ENCODE measurements at places on chromosomes 16 and 17.

DNA sequence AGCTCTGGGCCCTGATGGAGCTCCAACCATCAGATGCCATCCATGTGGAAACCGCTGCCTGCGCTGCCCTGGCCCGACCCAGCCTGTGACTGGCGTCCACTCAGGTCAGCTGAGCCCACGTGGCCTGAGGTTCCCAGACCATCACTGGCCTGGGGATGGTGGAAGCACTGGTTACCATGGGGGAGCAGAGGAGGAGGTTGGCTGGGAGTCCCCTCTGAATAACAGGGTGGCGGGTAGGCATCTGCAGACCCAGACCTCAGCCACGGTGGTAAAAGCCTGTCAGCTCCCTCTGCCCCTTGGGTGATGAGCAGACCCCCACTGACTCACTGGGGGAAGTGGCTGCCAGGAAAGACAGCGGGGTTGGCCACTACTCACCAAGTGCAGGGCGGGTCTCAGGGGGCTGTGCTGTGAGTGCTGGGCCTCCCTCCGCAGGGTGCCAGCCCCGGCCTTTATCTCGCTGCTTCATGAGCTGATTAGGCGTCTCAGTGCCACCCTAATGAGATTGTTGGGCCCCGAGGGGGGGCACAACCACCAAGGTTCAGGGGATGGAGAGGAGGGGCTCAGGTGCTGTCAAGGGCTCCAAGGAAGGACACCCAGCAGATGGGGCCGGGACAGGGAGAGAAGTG lies at the start of gene PDE6G:
PDE6G (minus strand) TSS at position 425 of the 626 bp plus-strand sequence. CDS start 3,237 bp downstream, outside the sequence.
- no peak for DNase-seq

GRCh38 chr16:50490828-50491227 lies 57.4 kb upstream of the NKD1 start:
- no peak for DNase-seq

- DNase-seq: no peak
Measured at GRCh38 chr17:19448341-19449268, 37.6 kb downstream of the RNF112 start.

- DNase-seq: no peak
Measured at GRCh38 chr17:58236394-58236793, 2.0 kb upstream of the LPO start.

DNA sequence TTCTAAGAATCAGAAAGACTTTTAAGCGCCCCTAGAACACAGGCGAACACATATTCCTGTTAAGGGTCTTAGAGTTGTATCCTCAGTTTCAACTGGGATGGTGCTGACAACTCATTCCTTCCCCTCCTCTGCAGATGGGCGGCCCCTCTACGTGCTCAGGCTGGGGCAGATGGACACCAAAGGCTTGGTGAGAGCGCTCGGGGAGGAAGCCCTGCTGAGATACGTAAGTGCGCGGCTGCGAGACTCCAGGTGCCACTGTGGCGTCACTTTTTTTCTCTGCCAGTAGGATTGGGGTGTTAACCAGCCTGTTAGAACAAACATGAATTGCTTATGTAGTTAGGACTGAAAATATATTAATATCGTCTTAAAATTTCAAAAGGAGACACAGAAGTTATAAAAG lies 62.7 kb downstream of the SEC14L1 start:
- no peak for DNase-seq

DNA sequence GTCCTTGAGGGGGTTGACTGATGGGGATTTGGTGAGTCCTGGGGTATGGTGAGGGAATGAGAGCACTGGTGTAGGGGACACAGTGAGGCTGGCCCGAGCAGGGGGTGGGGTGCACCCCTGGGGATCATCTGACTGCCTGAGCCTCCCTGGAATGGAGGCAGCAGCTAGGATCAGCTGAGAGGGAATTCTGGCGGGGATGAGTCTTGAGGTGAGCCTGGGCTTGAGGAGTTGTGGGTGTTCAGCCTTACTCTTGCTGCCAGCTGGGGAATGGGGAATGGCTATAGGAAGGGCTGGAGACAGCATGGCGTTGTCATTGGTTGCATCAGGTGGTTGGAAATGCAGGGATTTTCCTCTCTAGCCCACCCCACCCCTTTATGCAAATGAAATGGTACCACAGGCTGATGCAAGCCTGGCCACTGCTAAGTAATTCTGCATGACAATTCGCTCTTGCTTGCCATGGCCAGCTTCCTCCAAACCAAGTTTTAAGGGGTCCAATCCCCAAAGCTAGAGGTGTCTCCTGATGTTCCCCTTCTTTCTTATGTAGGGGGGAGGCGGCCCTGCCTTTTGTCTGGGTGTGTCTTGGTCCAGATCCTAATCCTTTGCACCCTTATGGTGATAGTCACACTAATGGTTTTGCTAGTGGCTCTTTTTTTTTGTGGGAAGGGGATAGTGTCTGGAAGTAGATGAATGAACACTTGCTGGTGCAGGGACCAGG lies 7.5 kb downstream of the NFE2L1 start:
- DNase-seq: no peak

- no peak for DNase-seq
Measured at GRCh38 chr17:12727881-12728280, 61.4 kb upstream of the ARHGAP44 start.

DNA sequence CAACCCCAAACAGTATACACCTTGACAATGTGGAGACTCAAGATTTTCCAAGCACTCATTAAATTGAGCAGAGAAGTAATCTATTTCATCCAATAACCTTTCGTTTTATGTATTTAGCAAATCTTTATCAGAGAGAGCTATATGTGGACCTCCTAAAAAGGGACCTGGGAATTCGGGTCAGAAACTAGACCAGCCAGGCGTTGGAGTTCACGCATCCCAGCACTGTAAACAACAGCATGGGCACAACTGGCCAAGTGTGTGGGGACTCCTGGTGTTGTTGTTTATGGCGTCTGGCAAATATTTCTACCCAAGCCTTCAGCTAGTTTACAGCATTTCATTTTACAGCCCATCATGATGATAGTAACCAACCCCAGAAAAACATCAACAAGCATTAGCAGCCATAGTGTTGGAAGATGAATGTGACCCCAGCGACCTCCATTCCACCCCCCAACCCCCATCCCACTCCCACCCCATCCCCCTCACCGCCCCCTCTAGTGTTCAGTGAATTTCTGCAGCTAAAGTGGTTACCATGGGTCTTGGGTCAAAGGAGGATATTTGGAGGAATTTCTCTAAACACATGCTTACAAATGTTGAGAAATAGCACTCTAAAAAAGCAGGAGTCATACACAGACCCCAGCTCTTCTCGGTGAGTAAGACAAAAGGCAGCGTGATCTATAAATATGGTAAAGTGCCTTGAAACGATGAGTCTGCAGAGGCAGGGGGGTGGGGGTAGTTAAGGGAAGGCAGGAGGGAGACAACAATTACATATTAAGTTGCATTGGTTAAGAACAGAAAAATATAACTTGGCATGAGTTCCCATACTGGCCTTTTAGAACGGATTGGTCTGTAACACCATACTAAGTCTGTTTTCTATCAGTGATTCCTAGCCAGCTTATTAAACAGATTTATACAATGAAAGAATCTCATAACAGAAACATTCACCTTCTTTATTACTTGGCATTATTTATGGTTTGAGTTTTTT lies 91.4 kb upstream of the TBX2 start:
- DNase-seq: no peak

- DNase-seq: no peak
Measured at GRCh38 chr16:11005611-11005975, 61.2 kb downstream of the CLEC16A start.

- DNase-seq: peak; percentile 56
Measured at GRCh38 chr17:17303010-17303846, at the start of gene NT5M. Gene NT5M (plus strand): TSS chr17:17303373. CDS start chr17:17303551, 178 bp downstream.

DNA sequence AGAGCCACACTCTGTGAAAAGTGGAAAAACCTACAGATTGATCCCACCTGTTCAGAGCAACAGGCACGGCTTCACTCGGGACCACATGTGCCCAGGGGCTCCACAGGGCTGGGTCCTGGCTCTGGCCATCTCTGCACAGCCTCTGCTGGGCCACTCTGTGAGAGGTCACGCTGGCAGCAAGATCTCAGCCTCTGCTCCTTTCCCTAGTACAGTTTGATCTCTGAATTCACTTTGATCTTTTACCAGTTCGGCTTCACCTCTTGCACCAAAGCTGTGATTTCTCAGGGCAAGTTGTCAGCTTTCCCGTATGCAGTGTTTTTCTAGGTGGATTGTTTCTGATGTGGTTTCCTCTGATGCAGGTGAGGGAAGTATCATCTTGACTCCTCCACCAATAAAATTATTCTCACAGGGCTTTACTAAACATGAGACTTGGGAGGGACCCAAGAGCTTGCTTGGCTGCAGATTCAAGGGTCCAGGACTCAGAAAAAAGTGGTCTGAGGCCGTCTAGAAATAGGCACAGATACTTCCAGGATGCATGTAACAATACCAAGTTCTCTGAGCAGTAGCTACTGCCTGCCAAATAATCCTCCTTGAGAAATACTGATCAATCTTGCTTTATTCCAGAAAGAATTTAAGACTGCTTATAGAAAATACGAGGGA lies 24.0 kb upstream of the ALDH3A1 start:
- DNase-seq: peak; percentile 23

DNA sequence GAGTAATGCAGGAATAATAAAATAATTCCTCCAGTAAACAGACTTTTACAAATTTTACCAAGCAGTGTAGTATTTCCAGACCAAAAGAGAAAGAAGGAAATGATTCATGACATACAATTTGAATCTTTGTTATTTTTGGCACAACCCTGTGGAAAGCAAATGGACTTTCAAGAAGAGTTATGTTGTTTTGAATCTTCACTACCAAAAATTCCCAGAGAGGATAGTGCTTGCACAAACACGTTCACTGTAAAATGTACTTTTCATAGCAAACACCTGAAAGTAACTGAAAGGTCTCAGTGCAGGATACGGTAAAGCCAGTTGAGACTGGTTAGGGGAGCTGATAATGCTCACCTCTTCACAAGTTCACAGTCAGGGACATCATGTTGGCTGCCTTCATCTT lies 107.1 kb downstream of the USP22 start:
- DNase-seq: no peak

DNA sequence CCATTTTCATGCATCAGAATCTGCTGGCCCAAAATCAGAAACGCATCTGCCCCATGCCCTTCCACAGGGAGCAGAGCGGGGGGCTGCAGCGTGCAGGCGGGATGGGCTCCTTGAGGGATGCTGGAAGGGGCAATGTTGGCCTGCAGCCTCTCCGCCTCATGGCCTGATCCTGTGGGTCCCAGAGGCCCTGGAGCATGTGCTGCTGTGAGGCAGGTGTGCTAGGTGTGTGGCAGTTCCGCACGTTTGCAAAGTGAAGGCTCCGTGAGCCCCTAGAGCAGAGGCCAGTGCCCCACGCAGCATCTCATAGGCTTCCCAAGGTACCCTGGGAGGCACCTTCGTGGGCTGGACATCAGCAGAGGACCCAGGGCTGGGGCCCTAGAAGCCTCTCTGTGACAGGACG lies 36.4 kb upstream of the CDH15 start:
- DNase-seq: no peak

DNA sequence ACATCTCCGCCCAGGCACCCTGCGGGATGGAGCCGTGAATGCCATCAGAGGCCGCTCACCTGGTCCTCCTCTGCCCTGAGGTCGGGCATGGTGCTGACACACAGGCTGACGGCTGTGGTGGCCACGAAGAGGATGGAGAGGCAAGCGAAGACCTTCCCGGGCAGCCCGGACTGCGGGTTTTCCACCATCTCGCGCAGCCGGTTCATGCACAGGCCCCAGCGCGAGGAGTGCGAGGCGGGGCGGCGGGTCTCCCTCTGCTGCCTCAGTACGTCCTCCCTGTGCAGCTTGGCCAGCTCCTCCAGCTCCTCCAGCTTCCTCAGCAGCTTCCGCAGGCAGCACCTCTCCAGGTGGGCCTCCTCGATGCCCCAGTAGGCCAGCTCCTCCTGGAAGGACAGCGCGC lies 3.1 kb downstream of the KCNG4 start:
- DNase-seq: no peak

GRCh38 chr17:15446036-15446435 lies 21.4 kb downstream of the CDRT4 start:
- no peak for DNase-seq

- DNase-seq: no peak
Measured at GRCh38 chr16:1580256-1580655, 31.6 kb downstream of the IFT140 start.

GRCh38 chr16:8452941-8453340 lies 137.4 kb downstream of the TMEM114 start:
- DNase-seq: no peak

DNA sequence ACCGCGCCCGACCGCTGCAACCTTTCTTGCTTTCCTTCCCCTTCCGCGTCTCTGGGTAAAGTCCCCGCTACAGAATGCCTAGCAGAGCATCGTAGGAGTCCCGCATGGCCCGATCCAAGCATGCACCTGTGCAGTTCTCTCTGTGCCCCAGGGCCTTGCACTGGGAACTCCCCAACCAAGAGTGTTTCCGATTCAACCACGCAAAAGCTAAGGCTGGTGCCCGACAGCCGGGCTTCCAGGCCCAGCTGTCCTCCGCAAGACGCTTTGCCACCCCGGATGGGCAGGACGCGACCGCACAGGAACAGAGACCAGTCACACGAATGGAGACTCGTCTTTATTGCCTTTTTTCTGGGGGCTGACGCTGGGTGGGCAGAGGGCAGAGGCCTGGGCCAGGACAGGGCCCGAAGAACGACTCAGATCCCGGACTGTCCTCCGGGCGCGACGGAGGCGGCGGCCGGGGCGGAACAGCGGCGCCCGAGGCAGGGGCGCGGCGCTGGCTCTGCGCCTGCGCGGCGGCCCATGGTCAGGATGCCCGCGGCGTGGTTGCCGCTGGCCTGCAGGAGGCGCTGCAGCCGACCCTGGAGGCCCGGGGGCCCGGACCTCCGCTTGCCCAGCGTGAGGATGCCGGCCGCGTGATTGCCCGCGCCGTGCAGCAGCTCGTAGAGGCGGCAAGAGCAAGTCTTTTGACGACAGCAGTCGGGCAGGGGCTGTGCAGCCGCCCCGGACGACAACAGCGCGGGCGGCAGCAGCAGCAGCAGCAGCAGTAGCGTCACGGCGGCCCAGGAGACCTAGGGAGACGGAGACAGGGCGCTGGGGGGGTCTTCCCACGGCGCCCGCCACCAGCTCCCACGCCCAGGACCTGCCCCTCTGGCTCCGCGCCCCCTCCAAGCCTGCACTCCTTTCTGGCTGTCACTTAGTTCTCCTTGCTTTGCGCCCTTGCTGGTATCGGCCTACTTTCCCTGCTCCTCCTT lies 1.2 kb downstream of the HCRT start:
- peak; percentile 67 for DNase-seq

DNA sequence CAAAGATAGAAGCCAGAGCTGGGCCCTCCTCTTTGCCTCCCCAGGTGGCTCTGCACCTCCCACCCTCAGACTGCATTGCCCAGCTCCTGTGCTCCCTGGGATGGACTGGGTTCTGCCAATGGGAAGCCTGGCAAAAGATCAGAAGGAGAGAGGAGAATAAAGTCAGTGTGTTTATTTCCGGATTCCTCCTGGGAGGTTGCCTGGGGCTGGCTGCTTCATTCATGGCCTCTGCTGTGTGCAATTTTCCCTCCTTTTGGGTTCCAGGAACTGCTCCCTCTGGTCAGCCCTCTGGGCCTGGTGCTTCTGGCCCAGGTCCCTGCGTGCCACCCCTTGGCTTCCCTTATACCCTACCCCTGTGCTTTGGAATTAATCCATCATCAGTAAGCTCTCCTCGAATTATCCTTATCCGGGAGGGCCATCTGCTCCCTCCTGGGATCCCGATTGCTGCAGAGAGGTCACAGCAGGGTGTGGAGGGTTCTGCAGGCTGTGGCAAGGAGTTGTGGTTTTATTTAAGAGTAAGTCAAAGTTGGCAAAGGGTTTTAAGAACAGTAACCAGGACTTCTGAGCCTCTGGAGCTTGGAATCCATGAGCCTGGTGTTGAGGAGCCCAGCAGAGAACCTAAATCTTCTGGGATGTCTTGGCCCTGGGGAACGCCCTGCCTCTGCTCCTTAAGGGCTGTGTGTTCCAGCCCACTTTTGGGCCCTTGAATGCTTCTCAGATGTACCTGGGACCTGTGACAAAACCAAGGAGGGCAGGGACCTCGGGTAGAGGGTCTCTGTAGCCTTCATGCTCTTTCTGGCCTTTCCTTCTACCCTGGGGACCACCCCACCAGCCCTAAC lies 8.2 kb upstream of the MMP2 start:
- DNase-seq: no peak
